ENCODE measurements at places on chromosomes 16 and 17.

DNA sequence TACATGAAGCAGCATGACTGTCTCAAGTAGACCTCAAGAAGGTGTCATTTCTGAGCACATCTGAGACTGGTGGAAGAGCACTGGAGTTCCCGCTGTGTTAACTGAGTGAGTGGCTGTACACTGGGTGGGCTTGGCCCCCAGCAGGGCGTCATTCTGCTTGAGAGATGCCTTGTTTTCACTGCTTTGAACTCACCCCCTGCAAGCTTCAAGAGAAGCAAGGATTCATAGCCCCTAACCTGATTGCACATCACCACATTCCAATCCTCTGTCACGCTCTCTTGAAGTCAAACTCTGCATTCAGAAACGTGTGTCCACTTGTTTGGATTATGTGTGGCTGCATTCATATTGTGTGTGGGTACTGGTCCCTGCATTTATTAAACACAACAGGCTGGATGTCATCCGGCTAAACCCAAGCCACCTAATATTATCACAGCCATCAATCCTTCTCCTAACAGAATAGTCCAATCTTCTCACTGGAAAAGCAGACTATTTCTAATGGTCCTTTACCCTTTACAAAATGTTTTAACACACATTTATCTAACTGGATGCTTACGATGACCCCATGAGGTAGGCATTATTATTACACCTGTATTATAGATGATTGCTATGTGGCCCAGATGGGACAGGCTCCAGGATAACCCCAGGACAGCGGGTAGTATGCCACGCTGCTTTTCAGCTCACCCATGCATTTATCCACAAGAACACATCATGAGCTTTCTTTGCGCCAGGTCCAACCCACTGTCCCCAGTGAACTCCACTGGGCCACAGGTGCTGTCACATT is 76.3 kb downstream of the USP31 start:
- DNase-seq = no peak

DNA sequence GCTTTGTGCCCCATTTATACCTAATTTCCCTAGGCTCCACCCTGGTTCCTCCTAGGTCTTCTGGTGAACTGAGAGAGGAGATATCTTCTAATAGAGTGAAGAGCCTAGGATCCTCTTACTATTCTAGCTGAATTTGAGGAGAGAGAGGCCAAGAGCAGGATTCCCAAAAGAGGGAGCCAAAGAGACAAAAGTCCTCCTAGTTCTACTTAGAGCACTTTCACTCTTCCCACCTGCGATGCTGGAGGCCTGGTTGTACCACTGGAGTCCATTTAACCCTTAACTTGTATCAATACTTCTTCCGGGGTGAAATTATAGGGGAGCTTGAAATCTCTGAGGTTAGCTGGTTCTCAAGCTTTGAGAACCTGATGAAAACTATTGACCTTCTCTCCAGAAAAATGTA is 3.4 kb upstream of the SSH2 start:
- no peak for DNase-seq

GRCh38 chr17:65595071-65595656 is 33.7 kb upstream of the AXIN2 start:
- no peak for DNase-seq

GRCh38 chr16:8808613-8809353 is 11.1 kb downstream of the PMM2 start:
- DNase-seq = no peak

- no peak for DNase-seq
Measured at GRCh38 chr17:48563385-48563838, 14.7 kb downstream of the HOXB4 start.

DNA sequence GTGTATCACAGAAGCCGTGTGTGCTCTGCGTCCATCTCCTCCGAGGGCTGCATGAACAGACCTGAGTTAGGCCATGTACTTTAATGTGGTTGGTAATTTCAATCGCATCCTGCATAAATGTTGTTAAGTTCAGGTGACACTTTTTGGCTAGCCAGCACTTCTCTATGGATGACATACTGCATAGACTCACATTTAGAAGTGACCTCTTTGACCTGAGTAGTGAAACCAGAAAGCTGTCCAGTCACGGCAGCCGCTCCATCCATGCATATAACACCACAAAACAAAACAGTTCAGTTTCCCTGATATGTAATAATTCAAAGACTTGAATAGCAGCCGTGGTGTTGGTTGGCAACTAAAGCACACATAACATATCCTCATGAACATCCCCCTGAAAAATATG is 94.1 kb downstream of the CYTH1 start:
- DNase-seq = no peak

GRCh38 chr17:57612202-57613071 is 132.7 kb downstream of the CCDC182 start:
- DNase-seq = peak; percentile 78

- no peak for DNase-seq
Measured at GRCh38 chr17:45092911-45093430, 31.9 kb downstream of the NMT1 start.

DNA sequence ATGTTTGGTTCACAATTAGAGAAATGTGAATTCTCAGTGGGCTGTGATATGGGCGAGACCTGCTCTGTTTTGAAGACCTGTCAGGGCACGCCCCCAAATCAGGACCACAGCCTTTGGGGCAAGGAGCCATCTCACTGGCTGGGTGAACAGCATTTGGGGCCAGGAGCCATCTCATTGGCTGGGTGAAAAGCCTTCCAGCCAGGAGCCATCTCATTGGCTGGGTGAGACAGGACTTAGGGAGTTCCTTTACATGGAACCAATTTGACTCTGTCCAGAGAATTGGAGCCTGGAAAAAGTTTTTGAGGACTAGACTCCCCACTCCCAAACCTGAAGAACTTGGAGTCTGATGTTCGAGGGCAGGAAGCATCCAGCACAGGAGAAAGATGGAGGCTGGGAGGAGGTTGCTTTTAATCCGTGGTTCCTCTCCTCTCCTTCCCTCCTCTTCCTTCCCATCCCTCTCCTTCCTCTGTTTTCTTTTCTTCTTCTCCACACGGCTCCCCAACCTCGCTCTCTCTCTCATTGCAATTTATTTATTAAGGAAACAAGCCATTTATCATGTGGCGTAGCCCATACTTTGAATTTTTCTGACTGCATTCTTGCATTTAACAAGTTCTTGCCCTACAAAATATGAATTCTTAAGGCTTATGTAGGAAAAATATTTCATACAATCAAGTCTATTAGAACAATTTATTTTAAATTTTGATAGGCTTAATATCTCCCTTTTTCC is 19.7 kb downstream of the FOXL1 start:
- DNase-seq = no peak

GRCh38 chr17:49571764-49572163 is 3.9 kb upstream of the NXPH3 start:
- no peak for DNase-seq

GRCh38 chr17:29568331-29569244 is at the start of gene TP53I13:
Gene TP53I13 (plus strand): TSS chr17:29568701. CDS start chr17:29568759, 58 bp downstream.
- peak; percentile 92 for DNase-seq

DNA sequence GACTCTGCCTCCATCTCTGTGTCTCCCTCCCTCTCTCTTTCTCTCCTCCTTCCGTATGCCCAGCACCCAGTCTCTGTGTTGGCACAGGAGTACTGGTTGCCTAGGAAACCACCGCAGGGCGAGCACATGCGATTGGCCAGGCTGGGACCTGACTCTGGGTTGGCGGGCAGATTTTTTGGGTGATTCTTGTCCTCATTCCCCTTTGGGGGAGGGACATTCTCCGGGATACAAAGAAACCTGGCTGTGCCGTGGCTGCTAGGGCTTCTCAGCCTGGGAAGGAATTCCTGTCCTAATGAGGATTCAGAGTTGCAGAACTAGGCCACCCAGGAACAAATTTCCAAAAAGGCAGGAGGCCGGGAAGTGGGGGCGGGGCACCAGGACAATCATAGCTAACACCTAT is 168.9 kb downstream of the SHISA9 start:
- no peak for DNase-seq

DNA sequence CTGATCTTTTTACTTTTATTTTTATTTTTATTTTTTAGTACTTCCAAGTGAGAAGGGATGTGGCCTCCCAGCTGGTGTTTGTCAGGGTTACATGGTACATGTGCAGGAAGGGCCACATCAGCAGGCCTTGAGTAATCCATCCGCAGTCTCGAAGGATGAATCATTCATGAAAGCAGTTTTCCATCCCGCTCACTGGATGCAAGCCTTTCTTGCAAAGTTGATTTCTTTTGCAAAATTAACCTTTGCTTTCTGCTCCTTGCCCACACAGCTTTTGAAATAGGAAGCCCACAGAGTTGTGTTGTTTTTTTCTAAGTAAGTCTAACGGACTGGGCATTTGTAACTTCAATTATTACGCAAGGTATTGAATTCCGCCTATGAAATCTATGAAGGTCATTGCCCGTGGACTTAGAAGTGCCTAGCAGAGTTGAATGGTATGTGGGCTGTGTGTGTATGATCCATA is 157.4 kb downstream of the PRKCA start:
- no peak for DNase-seq

DNA sequence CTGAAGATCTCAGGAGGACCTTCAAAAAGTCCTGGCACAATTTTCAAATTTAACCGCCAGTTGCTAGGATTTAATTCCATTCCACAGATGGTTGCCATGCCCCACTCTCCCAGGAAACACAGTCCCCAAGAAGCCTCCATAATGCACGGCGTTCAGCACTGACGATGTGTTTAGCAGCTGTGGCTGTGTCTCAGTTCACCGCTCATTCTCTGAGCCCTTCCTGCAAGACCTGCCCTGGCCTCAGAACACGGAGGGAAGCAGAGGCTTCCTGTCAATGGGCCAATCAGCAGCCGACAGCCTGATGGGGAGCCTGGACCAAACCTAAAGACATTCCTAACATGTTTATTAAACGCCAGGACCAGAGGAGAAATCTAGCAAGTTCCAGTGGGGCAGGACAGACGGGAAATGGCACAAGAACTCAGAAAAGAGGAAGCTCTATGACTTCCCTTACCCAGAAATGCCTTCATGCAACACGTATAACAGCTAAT is 4.9 kb downstream of the MYLK3 start:
- DNase-seq = no peak

GRCh38 chr17:50758989-50759544 is 8.3 kb downstream of the ANKRD40CL start:
- DNase-seq = no peak
